ENCODE measurements at places on chromosomes 4 and X.

- no peak for DNase-seq
These were observed 134.6 kb downstream of the ATP10D start for GRCh38 chr4:47619691-47620090.

DNA sequence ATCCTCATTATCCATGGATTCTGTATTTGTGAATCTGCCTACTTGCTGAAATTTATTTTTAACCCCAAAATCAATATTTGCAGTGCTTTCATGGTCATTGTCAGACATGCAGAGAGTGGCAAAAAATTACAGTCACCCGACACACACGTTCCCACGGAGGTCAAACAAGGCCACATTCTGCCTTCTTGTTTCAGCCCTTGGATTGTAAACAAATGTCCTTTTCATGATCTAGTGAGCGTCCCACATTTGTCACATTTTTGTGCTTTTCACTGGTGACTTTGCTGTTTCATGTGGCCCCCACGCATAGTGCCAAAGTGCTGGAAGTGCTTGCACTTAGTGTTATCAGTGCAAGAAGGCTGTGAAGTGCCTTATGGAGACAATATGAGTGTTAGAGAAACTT is 45.0 kb downstream of the SOD3 start:
- DNase-seq: no peak

DNA sequence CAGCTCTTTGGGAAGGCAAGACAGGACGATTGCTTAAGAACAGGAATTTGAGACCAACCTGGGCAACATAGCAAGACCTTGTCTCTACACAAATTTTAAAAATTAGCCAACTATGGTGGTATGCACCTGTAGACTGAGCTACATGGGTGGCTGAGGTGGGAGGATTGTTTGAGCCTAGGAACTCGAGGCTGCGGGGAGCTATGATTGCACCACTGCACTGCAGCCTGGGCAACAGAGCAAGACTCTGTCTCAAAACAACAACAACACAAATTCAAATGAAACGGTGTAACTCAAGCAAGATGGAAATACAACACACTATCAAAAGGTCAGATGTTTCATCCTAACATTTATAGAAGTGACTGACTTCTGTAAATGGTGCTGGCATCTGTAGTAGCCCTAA is 37.1 kb downstream of the XG start:
- DNase-seq: no peak

GRCh38 chrX:150255441-150256296 is 107.4 kb upstream of the MAMLD1 start:
- no peak for DNase-seq

DNA sequence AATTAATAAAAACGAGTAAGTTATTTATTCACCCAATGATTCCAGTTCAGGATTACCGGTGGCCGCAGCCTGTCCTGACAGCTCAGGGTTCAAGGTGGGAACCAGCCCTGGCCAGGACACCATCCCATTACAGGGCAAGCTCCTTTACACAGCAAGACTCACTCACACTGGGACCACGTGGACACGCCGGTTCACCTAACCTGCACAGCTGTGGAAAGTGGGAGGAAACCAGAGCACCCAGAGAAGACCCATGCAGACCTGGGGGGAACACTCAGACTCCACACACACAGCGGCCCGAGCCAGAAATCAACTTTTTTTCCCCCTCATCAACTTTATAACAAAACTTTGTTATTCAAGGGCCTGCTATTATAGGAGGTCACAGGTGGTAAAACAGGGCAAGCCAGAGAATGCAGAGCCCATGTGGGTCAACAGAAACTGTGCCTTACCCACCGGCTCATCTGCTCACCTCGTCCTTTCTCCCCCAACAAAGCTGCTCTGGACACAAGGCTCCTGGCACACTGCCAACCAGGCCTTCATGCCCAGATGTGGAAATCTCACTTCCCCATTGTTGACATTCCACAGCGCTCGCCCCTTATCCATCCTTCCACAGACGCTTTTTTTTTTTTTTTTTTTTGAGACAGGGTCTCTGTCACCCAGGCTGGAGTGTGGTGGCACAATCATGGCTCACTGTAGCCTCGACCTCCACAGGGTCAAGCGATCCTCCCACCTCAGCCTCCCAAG is 8.0 kb upstream of the ODAPH start:
- DNase-seq: no peak

- no peak for DNase-seq
These were observed 99.7 kb upstream of the ENPP6 start for GRCh38 chr4:184317234-184317918.

GRCh38 chrX:125850693-125851092 is 315.4 kb downstream of the DCAF12L2 start:
- no peak for DNase-seq

GRCh38 chrX:16138108-16138427 is 14.7 kb downstream of the GRPR start:
- no peak for DNase-seq

GRCh38 chr4:120857312-120857711 is 65.2 kb downstream of the PRDM5 start:
- DNase-seq: no peak

- DNase-seq: no peak
These were observed 383 bp downstream of the PCYT1B start for GRCh38 chrX:24646745-24647182.

DNA sequence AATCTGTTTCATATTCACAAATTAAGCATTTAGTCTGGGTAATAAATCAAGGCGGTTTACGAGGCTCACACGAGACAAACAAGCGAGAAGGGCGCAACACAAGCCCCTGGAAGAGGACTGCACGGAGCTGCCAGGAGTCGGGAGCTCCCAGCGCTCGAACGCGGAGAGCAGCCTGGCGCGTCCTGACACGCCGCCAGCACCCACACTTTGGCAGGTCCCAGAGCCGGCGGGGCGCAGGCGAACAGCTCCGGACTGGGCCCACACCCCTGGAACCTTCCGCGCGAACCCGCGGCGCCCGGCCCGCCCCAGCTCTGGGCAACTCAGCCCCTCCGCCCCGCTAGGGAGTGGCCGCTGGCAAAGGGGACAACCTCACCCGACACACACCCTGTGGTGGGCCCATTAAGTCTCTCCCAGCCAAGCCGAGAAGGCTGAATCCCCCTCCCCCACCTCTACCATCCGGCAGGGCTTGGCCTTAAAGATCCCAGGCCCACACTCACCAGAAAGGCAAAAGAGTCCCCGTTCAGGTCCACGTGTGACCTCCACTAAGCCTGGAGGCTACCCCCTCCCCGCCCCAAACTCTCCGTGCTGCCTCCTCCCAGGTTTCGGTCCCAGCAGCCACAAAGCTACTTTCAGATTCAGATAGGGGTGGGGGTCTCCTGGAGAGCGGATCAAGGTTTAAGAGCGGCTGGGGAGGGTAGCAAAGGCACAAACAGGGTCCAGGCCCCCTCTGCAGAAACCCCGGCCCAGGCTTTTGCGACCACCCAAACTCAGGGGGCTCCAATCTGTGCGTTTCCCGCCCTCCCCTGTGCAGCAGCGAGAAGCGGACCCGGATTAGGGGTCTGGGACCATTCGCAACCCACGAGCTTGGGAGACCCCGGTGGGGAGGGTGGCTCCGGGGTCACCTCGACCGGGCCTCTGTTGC is 47.5 kb upstream of the BCOR start:
- DNase-seq: no peak

DNA sequence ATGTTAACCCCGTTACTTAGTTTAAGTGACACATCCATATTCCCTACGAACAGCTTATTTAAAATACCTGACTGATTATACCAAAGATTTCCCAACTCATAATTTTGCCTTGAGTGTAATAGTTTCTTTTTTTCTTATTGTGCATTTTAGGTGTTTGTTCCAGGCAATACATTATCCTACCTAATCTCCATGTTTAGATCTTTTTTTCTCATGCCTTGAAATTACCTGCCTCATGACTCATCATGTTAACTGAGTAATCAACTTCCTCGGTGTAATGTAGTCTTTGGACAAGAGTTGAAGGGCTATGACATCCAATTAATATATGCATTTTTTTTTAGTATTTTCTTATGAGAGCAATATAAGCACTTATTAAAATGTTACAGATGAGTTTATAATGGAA is 228.7 kb upstream of the ANKRD50 start:
- DNase-seq: no peak

GRCh38 chr4:26459054-26459755 is 31.1 kb downstream of the CCKAR start:
- peak; percentile 64 for DNase-seq

DNA sequence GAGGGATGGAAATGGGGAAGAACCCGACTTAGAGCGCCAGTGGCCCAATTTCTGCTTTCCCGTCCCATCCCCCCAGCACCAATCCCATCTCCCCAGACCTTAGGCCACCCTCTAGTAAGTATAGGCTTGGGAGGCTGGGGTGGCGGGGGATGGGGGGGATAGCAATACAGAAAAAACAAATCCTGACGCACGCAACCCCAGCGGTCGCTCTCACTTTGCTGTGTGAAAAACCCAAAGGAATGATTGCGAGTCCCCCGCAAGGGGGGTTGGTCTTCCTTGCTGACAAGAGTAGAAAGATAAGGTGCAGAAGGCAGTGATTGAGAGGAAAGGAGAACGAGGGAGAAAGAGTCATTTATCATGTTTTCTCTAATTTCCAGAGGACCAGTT is 863 bp downstream of the CPE start:
- no peak for DNase-seq

DNA sequence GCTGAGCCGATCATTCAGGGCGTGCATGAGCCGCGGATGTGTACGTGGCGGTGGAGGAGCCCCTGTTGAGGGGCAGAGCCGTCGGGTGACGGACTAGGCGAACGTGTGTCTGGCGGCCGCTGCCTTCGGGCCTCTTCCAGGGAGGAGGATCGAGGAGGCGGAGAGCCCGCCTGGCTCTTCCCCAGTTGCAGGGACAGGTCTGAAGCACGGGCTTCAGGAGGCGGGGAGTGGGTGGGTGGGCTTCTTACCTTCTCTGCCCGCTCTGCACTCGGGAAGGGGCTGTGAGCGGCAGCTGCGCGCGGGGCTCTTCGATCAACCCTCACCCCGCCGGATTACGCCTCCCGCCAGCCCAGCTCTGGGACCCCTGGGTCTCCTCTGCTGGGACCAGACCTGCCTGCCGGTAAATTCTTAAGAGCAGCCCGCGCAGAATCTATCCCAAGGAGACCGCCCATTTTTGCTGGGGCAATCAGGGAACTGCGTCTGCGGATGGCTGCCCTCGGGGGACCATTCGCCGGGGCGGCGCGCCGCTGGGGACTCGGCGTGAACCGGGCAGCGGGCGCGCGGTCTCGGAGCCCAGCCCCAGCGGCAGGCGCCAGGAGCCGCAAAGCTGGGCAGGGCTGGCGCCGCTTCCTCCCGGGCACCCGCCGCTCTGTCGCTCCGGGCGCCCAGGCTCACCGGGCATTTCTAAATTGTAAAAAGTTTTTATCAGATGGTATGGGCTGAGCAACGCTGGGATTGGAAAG is 4.9 kb downstream of the PLAC8 start:
- peak; percentile 24 for DNase-seq

DNA sequence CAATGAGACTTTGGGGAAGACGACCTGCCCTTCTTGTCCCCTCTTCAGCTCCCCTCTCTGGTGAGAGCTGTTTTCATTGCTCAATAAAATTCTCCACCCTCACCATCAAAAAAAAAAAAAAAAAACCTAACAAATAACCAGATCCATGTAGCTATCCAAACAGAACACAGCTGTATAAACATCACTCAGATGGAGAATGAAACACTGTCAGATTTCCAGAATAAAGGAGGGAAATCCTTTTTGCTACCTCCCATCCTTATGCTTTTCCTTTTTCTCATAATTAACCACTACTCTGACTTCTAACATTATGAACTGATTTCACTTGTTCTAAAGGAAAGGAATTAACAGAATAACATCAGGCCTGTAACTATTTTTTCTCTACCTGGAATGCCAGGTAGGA is 155.6 kb downstream of the PPP4R3C start:
- no peak for DNase-seq

DNA sequence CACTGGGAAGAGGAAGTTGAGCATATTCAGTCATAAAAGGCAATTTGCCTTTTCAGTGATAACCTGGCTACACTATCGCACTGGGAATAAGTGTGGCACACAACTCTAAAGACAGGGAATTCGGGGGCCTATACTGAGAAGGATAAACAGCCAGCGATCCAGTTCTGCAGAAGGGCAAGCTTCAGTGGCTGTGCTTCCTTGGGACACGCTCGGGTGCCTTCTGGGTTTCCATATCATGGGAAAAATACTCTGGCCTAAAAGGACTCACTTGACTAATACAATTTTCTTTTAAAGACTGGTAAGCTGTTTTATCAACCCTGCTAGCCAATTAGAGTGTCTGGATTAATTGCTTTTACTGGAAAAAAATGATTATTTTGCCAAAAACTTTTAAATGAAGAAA is 58.5 kb downstream of the TENM3 start:
- DNase-seq: no peak

DNA sequence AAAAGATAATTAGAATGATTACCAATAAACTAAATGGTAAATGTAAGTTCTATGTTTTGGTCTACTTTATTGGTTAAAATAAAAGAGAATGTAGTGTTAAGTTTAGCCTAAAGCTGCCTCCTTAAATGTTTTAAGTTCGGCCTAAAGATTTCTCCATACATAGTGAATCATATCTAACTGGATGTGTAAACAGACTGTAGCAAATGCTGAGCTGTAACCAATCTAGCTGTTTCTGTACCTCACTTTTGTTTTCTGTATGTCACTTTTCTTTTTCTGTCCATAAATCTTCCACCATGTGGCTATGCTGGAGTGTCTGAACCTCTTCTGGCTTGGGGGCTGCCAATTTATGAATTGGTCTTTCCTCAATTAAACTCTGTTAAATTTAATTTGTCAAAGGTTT is 121.2 kb downstream of the TBCK start:
- DNase-seq: no peak

- no peak for DNase-seq
These were observed 66.1 kb downstream of the BMP3 start for GRCh38 chr4:81096566-81096965.

DNA sequence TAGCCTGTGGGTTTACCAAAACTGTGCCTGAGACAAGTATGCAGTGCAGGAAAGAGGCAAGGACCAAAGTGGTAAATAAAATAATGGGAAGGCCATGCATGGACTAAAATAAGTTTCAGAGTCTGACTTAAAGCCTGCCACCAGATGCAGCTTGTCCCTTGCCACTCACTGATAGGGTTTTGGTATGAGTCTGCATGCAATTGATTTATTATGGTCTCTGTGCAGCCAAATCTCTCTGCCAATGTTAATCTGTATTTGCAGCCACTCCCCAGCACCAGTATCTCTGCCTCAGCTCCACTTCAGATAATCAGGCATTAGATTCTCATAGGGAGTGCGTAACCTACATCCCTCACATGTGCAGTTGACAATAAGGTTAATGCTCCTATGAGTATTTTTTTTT is 5.5 kb upstream of the FGF2 start:
- no peak for DNase-seq

DNA sequence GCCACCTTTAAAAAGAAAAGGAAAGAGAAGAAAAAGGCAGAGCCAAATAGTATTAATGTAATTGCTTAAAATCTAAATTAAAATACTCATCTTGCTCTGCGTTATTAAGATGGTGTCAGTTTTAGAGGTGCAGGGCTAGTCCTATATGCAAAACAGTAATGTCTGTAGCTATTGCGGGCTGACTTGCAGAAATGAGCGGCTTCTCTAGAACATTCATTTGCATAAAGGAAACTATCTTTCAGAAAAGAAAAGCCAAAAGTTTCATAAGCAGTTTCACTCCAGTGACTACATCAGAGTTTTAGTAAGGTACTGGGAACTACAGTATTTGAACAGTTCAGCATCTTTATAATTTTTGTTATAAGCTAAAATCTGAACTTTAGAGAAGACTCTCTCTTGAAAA is 6.0 kb downstream of the SMAD1 start:
- no peak for DNase-seq
